ENCODE measurements at places on chromosomes 13 and 19.

- DNase-seq = peak; percentile 12
Observed at GRCh38 chr13:34254366-34254765, 436.4 kb downstream of the RFC3 start.

GRCh38 chr13:50914176-50914700 is 4.6 kb downstream of the RNASEH2B start:
- no peak for DNase-seq

DNA sequence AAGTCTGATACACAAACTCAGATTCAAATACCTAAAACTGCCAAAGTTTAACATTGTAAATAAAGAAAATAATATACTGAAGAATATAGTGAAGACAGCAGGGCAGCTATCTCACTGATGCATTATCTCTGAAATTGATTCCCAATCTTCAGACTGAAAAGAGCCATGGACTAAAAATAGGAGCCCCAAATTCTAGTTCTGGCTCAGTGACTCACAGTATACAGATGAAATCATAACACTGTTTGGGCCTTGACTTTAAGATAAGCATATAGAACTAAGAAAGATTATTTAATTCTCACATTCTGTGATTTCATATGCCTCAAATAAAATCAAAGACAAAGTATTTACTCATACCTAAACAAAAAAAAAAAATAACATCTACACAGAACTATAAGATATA is 53.9 kb downstream of the RBM26 start:
- no peak for DNase-seq

- DNase-seq = no peak
Observed at GRCh38 chr13:27663947-27664346, 42.3 kb downstream of the POLR1D start.

DNA sequence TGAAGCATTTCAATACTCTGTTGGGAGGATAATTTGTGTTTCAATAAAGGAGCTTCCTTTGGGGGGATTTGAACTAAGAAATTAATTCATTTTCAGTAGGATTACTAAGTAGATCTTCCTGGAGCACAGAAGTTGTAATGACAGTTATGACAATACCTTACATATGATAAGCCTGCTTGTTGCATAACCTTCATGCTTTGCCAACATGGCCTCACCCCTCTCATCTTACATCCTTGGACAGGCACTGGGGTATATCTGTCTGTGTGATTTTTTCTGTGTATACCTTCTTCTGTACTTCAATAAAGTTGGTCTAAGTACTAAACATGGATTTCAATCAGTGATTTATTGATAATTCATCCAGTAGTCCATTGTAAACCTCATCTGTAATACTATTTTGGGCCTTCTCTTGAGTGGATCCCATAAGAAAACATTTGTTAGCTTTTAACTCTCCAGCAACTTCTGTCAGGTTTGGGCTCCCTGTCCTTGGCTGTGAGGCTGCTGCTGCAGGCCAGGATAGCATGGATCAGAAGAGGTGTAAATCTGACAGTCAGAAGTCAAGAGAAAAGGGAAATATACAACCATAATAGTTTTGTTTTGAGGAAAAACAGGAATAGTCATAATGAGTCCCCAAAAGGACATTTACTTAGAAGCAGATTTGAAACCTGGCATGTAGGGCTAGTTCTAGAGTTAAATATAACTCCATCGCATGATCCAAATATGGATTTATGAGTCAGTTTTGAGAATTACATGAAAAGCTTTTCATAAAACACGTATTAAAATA is 422.2 kb downstream of the KLF5 start:
- no peak for DNase-seq

GRCh38 chr13:20157151-20157796 is 3.6 kb downstream of the GJA3 start:
- no peak for DNase-seq

- DNase-seq = peak; percentile 10
Observed at GRCh38 chr13:93307136-93307535, 80.5 kb downstream of the GPC6 start.

DNA sequence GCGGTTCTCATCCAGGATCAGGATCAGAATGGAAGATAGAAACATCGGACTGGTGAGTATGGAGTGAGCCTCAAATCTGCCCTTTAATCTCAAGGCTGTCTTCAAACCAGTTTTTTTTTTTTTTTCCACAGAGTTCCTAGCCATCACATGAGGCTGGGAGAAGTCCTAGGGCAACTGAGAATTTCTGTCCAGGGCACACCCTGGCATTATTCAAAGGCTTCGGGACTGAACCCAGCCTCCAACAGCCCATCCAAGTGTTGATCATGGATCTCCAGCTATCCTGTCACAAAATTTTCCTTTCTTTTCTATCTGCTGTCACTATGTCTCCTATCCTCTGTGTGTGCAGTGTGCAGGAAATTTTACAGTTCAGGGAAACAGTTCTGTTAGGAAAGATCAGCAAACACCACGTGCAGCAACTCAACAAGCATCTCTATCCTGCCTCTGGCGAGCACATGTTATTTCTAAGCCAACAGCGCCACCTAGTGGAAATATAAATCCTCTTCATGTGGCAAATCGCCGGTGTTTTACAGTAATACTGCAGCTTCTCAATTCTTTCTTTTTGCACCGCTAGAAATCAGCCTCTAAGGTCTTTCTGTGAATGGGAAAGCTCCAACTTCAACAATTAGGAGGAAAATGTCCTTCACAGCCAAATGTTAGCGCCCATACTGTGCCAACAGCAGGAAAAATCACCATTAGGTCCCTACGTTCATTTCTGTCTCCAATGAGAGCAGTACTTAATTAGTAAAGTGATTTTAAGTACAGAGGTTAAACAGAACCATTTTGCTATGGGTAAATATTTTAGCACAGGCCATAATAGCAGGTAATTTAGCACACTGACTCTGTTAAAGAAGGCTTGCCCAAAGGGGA is 21.4 kb upstream of the ZNF181 start:
- DNase-seq = peak; percentile 74

DNA sequence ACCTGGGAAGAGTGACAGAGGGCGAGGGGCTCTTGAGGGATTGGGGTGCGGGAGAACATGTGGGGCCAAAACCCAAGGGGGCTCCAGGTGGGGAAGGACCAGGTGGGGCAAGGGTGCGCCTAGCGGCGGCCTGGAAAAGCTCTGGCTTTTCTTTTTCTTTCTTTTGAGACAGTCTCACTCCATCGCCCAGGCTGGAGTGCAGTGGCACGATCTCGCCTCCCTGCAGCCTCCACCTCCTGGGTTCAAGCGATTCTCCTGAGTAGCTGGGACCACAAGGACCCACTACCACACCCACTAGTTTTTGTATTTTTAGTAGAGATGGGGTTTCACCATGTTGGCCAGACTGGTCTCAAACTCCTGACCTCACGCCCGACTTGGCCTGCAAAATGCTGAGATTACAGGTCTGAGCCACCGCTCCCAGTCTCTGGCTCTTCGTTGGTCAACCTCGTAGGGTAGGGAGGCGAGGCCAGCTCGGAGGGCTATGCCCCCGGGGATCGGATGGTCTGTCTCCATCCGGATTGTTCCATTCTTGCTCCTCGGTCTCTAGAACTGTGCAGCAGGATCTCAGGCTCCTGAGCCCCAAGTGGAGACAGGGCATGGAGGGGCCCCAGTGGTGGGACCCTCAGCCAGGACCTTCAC is 3.7 kb downstream of the GADD45B start:
- no peak for DNase-seq

GRCh38 chr13:79648191-79648590 is 167.2 kb downstream of the NDFIP2 start:
- DNase-seq = no peak

- no peak for DNase-seq
Observed at GRCh38 chr13:22286338-22286737, 615.5 kb downstream of the FGF9 start.

DNA sequence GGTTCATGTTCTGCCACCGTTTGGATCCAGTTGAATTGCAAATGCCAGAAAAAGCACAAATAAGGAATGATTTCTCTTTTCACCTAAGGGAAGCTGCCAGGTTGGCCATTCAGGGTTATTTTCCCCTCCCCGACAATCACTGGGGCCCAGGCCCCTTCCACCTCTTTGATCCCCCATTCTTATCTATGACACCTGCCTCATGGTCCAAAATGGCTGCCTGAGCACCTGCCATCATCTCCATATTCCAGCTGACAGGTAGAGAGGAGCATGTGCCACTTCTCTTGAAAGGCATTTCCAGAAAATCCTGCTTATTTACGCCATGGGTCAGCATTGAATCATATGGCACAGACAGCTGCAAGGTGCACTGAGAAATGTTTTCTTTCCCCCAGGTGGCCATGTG is 15.7 kb downstream of the PTPRS start:
- no peak for DNase-seq

- DNase-seq = peak; percentile 95
Observed at GRCh38 chr19:51688671-51689571, 4.2 kb upstream of the SPACA6 start.

DNA sequence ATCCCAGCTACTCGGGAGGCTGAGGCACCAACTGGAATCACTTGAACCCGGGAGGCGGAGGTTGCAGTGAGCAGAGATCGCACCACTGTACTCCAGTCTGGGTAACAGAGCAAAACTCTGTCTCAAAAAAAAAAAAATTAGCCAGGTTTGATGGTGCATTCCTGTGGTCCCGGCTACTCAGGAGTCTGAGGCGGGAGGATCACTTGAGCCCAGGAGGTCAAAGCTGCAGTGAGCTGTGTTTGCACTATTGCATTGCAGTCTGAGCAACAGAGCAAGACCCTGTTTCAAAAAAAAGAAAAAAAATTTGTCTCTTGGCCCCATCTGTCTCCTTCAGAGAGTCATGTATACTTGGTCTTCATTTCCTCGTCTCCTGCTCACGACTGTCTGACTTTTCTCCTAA is 1.6 kb downstream of the CCDC97 start:
- DNase-seq = no peak

DNA sequence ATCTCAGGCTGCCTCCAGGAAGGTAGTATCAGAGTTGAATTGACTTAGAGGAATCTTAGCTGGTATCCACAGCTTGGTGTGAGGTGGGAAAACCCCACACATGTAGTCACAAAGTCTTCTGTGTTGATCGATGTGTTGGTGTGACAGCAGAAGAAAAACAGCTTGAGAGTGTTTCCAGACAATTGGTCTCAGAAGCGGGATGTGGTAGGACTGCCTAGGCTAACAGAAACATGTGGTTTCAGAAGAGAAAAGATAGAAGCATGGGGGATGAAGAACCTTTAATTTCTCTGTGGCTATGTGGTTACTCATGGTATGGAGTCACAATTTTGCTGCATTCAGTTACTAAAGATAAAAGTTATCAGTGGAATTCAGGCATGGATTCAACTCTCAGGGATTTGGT is 134.7 kb upstream of the SLITRK5 start:
- DNase-seq = no peak

DNA sequence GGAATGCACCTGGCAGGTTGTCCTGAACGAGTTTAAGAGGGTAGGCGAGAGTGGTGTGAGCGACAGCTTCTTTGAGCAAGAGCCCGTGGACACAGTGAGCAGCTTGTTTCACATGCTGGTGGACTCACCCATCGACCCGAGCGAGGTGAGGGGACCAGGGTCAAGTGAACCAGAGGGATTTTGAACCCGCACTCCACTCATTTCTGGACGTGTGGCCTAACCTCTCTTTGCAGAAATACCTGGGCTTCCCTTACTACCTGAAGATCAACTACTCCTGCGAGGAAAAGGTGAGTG is 1.7 kb downstream of the CATSPERG start:
- no peak for DNase-seq

DNA sequence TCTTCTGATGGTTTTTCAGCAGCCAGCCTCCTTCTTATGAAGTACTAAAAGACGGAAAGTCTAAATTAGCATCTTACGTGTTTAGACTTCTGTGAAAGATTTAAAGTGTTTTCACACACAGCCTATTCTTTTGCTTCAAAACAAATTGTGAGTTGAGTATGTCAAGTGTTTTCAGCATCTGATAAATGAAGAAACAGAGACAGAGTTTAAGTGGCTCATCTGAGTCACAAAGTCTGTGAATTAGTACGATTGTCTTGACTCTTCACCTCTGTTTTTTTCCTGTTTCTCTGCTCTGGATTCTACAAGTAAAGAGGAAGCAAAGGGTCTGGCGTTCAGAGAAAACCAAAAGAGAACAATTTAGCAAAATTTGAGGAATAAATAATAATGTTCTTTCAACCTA is 116.4 kb downstream of the FRY start:
- DNase-seq = no peak

- no peak for DNase-seq
Observed at GRCh38 chr19:16263141-16263761, 61.4 kb upstream of the KLF2 start.

DNA sequence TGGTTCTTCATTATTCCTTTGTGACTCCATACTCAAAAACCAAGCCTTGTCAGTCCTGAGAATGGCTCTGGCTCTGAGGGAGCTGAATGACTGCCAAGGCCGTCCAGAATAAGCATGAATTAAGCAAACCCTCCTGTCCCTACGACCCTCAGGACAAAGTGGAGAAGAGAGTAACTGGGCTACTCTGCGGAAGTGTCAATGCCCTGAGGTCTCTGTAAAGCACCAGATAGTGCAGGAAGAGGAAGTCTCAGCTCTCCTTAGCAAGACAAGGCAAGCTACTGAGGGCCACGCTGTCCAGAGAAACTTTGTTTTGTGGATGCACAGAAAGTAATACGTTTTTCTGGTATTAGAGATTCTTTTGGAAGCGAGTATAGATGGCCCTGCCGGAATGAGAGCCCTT is 94.1 kb downstream of the RNASEH2B start:
- DNase-seq = no peak

- DNase-seq = peak; percentile 68
Observed at GRCh38 chr13:34076943-34077703, 259.2 kb downstream of the RFC3 start.

GRCh38 chr19:58227964-58228584 is 640 bp upstream of the ZNF544 start:
- DNase-seq = no peak
